ENCODE measurements at places on chromosomes 2 and 18.
A peak's percentile ranks its signal among the peaks of the same experiment; 100 is the strongest.

- DNase-seq, result no peak
Measured at GRCh38 chr2:77954931-77955330, 432.8 kb upstream of the LRRTM4 start.

- no peak for DNase-seq
Measured at GRCh38 chr2:180564051-180564450, 416.4 kb upstream of the UBE2E3 start.

DNA sequence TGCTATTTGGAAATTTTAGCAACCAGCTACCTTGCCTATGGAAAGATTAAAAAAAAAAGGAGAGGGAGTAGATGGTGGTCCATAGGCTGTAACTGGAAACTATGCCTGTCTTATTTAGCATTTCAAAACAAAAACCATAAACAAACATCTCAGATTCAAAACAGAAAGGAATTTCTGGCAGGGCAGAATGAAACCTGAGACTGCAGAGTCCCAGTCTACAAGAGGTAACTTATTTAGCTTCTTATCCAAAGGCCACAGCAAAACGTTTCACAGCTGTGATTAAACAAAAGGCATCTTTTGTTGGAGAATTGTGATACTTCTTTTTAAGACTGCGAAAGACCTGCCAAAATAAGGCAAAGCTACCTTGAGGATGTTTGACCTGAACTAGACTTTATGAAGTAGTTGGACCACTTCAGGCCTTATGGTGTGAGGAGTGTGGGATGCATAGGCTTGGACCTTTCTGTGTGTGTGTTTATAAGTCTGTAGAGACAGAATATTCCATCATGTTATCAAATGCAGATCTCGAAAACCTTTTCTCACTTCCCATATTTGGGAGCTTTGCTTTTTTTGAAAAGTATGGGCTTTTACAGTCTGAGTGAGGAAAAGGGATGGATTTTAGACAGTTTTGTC lies 11.0 kb downstream of the CRIM1 start:
- no peak for DNase-seq

DNA sequence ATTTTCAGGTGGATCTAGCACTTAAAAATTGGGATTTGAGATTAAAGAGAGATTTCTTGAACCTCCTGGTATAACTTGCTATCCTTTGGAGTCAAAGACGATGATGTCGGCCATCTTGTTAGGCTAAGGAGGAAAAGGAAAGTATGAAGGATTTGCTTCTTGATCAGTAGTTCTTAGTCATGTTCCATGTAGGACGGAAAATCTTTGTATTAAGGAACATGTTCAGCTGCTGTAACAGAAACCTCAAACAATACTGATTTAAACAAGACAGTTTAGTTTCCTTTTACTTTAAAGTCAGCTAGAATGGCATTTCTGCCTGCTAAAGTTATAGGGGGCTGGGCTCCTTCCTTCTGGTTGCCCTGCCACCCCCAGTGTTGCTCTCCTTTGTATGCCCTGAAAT lies 56.4 kb upstream of the MGAT5 start:
- no peak for DNase-seq

DNA sequence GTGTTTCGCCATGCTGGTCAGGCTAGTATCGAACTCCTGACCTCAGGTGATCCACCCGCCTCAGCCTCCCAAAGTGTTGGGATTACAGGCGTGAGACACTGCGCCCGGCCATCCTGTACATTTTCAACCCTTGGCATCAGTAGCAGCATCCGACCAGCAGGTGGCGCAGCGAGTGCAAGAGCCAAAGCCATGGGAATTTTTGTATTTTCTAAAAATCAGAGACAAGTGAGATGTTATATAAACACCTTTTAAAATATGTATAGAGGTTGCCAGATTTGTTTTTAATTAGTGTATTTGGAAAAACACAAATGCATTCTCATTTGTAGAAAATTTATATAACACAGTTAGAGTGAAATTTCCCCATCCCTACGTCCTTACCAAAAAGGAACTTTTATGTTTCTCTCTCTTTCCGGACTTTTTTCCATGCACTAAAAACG lies 36.8 kb downstream of the MOGAT1 start:
- peak; percentile 65 for DNase-seq

GRCh38 chr18:76410660-76411417 lies 84.2 kb downstream of the ZNF516 start:
- no peak for DNase-seq

DNA sequence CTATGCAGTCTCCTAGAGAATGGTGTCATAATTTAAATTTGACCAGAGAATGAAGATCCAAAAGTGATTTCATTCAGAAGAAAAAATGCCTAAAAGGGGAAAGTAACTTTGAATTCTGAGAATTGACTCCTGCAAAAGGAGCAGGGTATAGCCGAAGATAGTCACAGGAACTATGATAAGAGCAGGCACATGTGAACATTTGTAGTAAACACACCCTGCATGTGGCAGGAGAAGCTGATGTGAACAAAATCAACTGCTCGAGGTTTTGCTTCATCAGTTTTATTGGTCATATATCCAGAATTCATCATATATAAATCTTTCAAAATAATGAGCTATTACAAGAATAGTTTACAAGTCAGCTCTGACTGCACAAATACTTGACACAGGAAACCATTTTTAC lies 14.0 kb downstream of the MCFD2 start:
- DNase-seq, result no peak

DNA sequence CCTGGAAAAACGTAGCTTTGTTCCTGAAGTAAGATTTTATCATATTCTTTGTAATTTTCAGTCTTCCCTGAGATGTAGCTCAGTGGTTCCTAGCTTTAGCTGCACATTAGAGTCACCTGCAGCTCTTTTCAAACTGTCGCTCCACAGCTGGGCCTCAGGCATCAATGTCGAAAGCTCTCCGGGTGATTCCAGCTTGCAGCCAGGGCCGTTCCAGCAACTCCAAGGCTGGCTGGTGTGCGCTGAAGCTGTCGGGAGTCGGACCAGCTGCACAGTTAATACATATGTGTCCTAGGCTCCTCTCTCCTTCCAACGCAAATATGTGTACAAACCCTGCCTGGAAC lies 609 bp upstream of the ZNF2 start:
- DNase-seq, result no peak

- peak; percentile 78 for DNase-seq
Measured at GRCh38 chr2:237072067-237072931, 13.4 kb upstream of the COPS8 start.

DNA sequence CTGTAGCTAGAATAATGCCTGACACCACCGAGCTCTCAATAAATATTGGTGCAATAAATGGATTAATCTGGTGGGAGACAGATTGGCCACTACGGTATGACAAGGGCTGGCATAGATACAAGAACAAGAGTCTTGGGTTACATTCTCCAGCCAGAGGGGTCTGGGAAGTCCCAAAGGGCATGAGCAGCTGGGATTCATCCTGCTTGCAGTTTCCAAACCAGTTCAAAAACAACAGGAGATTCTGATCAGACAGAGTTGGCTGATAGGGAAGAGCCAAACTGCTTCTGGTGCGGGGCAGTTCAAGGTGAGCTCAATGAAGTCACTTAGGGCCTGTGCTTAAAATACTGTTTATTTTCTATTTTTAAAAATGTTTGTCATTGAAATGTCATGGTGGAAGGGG lies 266.9 kb downstream of the TNS1 start:
- no peak for DNase-seq

- DNase-seq, result no peak
Measured at GRCh38 chr2:204545861-204546735, 823 bp downstream of the PARD3B start.

DNA sequence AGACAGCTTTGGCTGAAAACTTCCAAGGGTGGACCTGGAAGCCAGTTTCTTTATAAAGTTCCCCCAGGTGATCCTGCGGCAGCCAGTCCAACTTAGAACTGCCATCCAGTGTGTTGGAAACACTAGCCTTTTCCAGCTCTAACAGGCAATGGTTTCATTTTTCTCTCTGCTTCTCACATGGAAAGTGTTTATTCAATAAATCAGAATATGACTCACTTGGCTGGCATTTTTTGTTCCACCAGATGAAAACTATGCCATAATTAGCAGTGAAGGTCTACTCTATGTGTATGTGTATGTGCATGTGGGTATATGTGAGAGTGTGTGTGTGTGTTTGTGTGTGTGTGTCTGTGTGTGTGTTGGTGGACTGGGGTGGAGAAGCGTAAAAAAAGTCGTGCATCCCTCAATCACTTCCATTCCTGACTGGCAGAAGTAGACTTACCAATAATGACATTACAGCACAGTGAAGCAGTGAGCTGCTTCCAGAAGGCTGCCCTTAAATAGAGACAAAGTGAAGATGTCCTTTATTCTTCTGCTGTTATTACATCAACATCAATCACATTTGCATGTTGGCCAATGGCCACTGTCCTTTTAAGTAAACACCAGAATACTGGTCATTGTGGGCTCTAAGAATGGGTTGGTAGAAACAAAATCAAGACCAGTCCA lies 90.9 kb upstream of the SETBP1 start:
- DNase-seq, result no peak

- no peak for DNase-seq
Measured at GRCh38 chr2:239143858-239144712, 256.7 kb downstream of the HDAC4 start.

DNA sequence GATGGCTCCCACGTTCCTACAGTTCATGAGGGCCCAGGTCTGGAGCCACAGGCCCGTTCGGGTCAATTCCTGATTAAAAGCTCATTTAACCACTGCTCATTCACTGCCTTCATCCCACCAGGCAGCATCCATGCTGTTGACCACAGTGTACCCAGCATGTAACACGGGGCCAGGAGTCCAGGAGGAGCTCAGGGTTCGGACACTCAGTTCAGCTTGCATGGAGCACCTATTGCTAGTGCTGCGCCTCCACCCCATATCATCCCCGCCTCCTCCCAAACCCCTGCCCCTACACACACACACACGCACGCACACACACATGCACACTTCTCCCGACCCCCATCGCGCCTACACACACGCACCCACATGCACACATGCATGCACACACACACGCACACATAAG lies 72.9 kb upstream of the SNTG2 start:
- no peak for DNase-seq

- DNase-seq, result no peak
Measured at GRCh38 chr2:75142081-75142480, 57.2 kb downstream of the TACR1 start.

- DNase-seq, result no peak
Measured at GRCh38 chr18:72866901-72867745, 664 bp downstream of the NETO1 start.

GRCh38 chr18:62066102-62066818 lies 120.6 kb downstream of the PIGN start:
- no peak for DNase-seq

GRCh38 chr2:187693923-187694322 lies 139.7 kb upstream of the TFPI start:
- no peak for DNase-seq
